Psoas muscle (tissue), 8 donors: ENCODE measurements at places on chromosomes 2 and 18. TPM values are rescaled to one million over a fixed set of nuclear protein-coding genes. Genes with fewer than 3 reads are reported as not detected.

The UGT1A6 gene
- total RNA-seq, result not detected

The PPP1R1C gene
- 1.1 TPM for total RNA-seq

The ASAP2 gene
- total RNA-seq, result 4.1 TPM

The ELOA2 gene
- total RNA-seq, result 0.06 TPM

- DNase-seq, result no peak
These were observed 43.9 kb downstream of the ACSL3 start for GRCh38 chr2:222904557-222905258.

DNA sequence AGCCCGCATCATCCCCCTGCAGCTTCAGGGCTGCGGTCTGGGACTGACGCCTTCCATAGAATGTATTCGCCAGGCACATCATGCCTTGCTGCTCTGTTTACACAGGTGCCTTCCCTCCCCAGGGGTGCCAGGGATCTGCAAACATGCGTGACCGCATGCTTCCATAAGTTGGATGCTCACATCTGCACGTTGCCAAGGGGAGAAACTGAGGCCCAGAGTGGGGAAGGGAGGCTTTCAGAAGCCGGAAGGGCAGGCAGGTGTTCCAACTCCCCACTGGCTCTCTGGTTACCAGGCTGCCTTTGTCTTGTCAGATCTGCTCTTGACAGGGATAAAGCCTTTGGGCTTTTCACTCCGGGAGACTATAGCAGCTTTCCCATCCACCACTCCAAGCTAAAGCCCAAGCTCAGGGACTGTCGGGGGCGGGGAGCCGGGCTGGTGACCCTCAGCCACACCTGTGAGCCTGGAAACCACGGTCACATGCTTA lies 125.8 kb upstream of the TNP1 start:
- DNase-seq, result no peak

GRCh38 chr2:230412846-230413245 lies 3.2 kb upstream of the SP100 start:
- no peak for DNase-seq

GRCh38 chr2:222569826-222570225 lies 86.1 kb downstream of the FARSB start:
- DNase-seq, result no peak

DNA sequence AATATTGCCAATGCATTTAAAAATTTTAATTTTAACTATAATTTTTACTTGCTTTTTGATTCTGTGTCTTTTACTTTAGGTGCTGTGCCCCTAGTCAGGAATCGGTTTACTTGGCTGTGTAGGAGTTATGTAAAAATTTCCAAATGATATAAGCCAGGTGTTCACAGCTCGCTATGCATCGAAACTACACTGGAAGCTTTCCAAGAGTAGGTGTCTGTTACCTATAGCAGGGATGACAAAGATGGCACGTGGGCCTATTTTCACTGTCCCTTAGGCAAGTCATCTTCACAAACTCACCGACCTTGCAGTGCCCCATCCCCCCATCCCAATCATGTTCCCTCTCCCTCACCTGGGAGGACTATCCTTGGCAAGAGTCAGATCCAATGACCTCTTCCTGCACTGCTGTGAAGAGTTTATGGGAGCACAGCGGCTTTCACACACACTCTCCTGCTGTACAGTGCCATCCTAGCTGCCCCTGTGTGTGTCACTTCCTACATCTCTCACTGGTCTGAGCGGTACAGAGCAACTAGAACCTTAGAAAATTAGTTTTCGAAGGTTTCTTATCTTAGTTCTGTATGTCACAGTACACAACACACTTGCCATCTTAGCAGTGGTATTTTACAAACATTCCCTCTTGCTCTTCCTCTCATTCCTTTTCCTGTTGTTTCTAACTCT lies 49.2 kb upstream of the NAB1 start:
- DNase-seq, result no peak

- DNase-seq, result peak; percentile 14
These were observed 27.9 kb downstream of the GPC1 start for GRCh38 chr2:240463274-240463865.

GRCh38 chr2:222433332-222434173 lies 9.2 kb downstream of the SGPP2 start:
- no peak for DNase-seq

- no peak for DNase-seq
These were observed 19.9 kb downstream of the TRAPPC12 start for GRCh38 chr2:3399381-3399780.

GRCh38 chr2:231996797-231997540 lies 35.5 kb downstream of the DIS3L2 start:
- DNase-seq, result no peak

GRCh38 chr2:96175951-96176350 lies 30.7 kb upstream of the DUSP2 start:
- no peak for DNase-seq

DNA sequence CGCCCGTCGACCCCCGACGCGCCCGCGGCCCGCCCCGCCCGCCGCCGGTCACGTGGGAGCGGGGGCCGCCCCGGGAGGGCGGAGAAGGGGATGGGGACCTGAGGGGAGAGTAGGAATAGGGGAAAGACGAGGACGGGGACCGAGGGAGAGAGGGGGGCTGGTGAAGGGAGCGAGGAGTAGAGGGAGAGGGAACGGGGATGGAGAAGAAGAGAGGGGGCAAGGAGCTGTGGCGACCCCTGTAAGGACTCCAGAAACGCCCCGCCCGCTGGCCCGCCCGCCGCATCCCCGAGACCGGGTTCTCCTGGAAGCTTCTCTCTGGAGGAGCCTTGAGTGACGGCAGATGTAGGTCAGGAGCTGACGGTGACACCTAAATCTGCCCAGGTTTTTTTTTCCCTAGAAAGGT lies 615 bp downstream of the ADNP2 start:
- DNase-seq, result peak; percentile 61
